ENCODE measurements at places on chromosomes 12 and 14.

DNA sequence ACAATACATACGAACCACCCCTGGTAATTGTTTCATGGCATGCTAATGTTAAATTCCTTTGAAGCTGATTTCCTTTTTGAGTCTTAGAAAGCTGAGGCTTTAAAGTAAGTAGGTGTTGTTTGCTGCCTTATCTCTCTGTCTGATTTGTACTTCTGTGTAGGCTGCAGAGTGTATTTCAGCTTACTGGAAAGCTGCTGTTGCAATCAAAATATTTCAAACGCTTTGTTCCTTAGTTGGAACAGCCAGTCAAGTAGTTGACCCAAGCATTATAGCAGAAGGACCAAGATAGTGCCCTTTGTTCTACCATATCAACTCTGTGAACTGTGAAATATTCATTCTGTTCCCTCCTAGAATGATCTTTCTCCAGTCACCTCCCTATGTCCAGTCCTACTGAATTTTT lies 3.1 kb downstream of the PKP2 start:
- DNase-seq: no peak

DNA sequence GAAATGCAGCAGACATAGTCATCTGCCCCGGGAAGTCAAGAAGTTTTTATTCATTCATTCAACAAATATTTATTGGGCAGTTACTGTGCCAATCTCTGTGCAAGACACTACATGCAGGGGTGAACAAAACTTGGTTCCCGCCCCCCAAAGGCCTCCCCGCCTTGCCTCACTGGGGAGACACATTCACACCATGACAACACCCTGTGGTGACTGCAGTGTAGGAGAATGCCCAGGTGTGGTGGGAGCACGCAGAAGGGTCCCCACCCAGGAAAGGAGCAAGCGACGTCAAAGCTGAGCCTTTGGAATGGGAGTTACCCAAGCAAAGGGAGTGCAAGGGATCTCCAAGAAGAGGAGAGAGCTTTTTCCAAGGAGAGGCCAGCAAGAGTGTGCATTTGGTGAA lies 1.6 kb upstream of the AQP6 start:
- DNase-seq: no peak

GRCh38 chr12:59403259-59403932 lies 192.4 kb upstream of the SLC16A7 start:
- DNase-seq: peak; percentile 45

DNA sequence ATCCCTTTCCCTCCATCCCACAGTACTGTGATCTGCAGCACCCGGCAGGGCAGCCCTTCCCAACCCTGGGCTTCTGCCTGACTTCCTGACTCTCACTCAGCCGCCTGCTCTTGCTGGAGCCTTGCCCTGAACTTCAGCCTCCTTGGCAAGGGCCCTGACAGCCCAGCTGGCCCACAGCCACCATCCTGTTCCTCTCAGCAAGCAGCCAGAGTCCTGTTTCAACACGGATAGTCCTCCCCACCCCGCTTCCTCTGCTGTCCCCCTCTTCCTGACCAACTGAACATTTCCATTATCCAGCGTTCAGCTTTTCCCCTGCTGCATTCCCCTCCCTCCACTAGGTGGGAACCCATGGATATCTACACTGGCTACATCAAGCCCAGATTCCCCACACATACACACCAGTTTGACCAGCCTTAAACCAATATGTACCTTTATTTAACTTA lies 74.0 kb upstream of the MDM1 start:
- peak; percentile 23 for DNase-seq

DNA sequence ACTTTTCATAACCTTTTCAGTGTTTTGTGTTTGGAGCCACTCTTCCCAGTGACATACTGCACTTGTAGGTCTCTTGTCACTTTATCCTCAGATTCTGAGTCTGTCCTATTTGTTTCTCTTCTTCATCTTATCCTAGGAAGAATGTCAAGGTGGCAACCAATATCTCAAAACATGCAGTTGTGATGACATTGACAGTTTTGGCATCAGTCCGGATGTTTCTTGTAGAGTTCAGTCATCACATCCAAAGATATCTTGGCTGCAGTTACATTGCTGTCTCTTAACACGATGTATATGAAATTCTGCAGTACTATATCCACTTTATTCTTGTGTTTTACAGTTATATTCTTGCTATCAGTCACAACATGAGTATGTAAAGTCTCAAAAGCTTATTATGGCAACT lies 6.4 kb downstream of the ADIPOR2 start:
- DNase-seq: no peak

DNA sequence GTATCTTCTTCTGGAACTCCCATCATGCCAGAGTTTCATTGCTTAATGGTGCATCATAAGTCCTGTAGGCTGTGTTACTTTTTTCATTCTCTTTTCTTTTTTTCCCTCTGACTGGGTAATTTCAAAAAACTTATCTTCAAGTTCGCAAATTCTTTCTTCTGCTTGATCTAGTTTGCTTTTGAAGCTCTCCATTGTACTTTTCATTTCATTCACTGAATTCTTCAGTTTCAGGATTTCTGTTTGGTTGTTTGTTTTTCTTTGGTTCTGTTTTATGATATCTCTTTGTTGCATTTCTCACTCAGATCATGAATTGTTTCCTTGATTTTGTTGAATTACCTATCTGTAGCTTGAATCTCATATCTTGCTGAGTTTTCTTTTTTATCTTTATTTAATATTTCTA lies 83.3 kb upstream of the PRMT8 start:
- no peak for DNase-seq

- DNase-seq: no peak
Measured at GRCh38 chr12:123948796-123949769, 23.5 kb downstream of the CCDC92 start.

DNA sequence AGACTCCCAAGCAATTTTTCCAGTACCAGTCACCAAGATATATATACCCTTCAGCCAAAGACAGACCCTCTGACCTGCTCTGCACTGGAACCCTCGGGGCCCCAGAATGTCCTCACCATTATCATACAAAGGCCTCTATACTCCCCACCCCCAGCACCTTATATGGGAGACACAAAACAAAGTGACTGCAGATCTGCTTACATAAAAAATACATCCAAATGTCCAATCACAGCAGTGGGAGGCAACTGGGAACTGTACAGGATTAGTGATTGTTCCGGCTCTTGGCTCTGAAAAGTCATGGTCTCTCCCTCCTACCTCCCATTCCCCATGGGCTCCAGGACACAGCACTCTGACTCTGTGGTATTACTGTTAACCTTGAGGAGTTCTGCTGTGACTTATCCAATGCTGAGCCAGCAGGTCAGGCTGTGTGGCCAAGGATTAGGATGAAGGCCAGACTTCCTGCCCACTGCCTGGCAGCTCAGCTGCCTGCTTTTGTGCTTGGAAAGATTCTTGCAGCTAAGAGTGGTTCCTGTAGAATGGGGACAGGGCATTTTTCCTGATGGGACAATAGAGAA lies 13.7 kb downstream of the OXA1L start:
- no peak for DNase-seq

GRCh38 chr12:6646276-6647082 lies 753 bp downstream of the ACRBP start:
- no peak for DNase-seq

DNA sequence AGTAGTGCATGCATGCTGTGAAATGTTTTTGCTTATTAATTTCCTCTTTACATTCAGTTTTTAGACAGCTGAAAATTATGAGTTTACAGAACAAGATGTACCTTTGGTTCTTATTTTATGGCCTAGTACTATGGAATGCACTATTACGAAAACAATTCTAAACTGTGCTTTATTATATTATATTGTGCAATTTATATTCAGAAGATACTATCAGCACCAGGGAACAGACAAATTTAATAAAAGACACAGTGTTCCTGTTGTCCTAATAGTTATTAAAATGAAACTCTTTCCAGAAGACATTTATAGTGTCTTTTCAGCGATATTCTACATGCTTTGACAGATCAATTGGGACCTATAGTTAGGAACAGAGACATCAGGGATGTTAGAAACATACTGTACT lies 427.3 kb downstream of the BTG1 start:
- DNase-seq: no peak

DNA sequence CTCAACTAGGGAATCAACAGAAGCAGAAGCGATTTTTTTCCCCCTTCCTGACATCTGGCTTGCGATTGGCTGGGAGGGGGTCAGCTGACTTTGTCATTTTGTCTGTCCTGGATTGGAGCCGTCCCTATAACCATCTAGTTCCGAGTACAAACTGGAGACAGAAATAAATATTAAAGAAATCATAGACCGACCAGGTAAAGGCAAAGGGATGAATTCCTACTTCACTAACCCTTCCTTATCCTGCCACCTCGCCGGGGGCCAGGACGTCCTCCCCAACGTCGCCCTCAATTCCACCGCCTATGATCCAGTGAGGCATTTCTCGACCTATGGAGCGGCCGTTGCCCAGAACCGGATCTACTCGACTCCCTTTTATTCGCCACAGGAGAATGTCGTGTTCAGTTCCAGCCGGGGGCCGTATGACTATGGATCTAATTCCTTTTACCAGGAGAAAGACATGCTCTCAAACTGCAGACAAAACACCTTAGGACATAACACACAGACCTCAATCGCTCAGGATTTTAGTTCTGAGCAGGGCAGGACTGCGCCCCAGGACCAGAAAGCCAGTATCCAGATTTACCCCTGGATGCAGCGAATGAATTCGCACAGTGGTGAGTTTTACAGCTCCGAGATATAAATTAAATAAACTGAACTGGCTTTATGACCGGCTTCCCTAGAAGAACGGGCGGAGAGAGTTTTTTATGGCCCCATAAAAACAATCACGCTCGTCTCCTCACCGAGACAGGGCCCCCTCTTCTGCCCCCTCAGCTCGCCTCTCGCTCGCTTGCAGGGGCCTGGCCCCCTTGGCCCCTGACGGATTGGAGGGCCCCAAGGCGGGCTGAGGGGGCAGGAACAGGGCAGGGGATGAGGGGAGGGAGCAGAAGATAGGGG lies at the start of gene HOXC6:
TSS of gene HOXC6 (plus strand) at position 127 of the 888 bp plus-strand sequence. CDS start at position 209, 82 bp downstream.
- no peak for DNase-seq

- DNase-seq: no peak
Measured at GRCh38 chr12:131872154-131873051, 22.0 kb upstream of the ULK1 start.

- DNase-seq: no peak
Measured at GRCh38 chr12:70190262-70191010, 52.8 kb upstream of the CNOT2 start.

- DNase-seq: no peak
Measured at GRCh38 chr12:110744601-110745264, 2.0 kb upstream of the PPP1CC start.

GRCh38 chr14:53519137-53519536 lies 366.0 kb upstream of the DDHD1 start:
- no peak for DNase-seq

DNA sequence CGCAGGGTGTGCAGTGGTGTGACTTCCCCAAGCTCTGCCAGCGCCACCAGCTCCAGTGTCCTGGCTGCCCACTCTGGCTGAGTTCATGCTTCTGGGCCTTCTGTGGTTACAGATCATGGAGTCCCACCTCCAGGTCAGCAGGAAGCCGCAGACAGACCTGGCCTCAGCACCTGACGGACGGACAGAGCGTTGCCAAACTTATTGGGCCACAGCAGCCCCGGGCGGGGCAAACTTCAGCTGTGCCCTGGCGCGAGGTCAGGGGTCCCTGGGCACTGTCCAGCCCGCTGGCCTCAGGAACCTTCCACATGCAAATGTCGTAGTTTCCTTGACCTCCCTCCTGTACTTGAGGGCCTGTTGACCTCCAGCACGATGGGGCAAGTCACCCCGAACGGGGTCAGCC lies 11.2 kb downstream of the GPR132 start:
- DNase-seq: no peak

DNA sequence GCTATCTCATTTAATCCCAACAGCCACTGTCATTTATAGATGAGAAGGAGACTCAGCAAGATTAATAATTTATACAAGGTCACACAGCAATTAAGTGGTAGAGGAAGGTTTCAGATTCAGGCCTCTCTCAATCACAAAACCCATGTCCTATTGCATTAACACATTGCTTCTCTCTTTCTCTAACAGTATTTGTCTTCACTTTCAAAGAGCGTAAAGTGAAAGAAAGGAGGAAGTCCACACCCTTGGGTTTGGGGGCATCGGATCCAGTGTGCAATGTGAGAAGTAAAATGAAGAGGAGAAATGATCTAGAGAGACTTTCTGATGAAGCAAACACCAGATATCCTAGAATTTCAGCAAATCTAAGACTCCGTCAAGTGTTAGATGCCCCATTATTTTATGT lies 7.0 kb upstream of the VRK1 start:
- no peak for DNase-seq

DNA sequence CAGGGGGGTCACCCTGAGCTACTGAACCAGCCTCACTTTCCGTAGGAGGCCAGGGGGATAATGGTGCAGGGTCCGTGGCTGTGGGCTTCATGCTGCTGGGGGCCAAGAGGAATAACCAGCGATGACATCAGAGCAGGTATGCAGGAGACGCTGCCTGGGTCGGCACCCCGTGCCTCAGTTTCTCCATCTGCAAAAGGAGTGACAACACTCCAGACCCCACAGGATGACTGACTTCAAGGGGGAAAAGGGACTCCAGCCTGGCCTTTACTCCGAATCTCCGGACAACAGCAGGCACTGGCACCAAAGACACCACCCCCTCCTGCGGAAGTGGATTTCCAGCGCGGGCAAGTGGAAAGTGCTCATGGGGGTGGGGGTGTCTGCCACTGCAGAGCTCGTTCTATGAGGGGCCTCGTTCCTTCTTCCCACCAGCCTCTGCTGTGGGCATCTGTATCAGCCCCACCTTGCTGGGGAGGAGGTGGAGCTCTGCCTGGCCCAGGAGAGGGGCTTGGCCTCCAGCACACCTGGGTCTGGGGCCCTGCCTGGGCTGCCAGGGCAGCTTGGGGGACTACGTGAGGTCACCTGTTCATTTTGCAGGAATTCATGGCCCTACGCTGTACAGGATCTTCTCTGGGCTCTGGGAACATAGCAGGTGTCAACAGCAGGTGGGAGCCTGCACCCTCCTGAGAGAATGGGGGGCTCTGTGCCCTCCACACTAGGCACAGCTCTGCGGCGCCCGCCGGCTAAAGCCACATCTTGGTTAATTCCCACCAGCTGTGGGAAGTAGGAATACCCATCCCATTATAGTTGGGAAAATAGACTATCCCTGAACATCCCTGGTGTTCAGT lies 216.6 kb upstream of the C14orf180 start:
- DNase-seq: no peak

- no peak for DNase-seq
Measured at GRCh38 chr12:1533205-1533601, 61.2 kb downstream of the FBXL14 start.
